ENCODE measurements at places on chromosomes 11 and 22. TPM values are rescaled to one million over a fixed set of nuclear protein-coding genes. Genes with fewer than 3 reads are reported as not detected.

The OR6T1 gene
- total RNA-seq = not detected

The ADAMTS8 gene
- 2.5 TPM for total RNA-seq

The KREMEN1 gene
- total RNA-seq = 7.2 TPM

The CSRP3 gene
- total RNA-seq = not detected

The VSIG2 gene
- total RNA-seq = not detected

The SLC36A4 gene
- 42.0 TPM for total RNA-seq
